Right renal pelvis (tissue), 4 donors: ENCODE measurements at places on chromosomes 3 and 15.

GRCh38 chr3:60202052-60202726, 1049.1 kb downstream of the FHIT start:
- no peak for DNase-seq

DNA sequence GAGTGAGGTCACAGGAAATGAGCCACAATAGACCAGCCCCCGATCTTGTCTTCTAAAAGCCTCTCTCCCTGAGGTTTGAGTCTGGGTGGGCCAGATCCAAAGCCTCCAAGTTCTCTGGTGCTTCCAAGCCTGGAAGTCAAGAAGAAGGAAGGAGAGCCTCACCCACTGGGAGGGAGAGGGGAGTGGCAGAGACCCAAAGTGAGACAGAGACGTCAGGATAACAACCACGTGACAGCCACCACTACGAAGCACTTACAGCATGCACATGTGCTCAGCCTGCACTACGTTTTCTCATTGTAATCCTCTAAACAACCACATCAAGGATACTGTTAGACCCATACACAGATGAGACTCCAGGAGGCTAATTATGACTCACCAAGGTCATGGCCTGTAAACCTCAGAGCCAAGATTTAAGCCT, 197.3 kb upstream of the LINGO1 start:
- DNase-seq, result no peak

GRCh38 chr15:95295363-95295762, 1035.1 kb upstream of the NR2F2 start:
- DNase-seq, result no peak

DNA sequence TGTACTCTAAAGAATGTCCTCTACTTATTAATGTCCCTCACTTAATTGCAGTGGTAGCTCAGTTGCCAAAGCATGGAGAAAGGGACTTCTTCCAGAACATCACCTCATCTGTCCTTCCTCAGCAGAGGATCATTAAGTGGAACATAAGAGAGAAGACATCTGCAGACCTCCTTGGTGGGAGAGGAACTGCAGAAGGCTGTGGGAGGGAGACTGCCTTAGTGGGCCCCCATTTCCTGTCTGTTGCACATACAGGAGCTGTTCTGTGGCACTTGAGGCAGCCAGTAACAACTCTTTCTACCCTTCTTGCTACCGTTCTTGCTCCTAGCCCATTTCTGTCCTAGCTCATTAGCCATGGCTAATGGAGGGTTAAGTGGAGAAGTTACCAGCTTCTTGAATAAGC, 33.6 kb downstream of the HPS3 start:
- DNase-seq, result no peak

- no peak for DNase-seq
Measured at GRCh38 chr3:63974451-63974850, 48.8 kb downstream of the PSMD6 start.

DNA sequence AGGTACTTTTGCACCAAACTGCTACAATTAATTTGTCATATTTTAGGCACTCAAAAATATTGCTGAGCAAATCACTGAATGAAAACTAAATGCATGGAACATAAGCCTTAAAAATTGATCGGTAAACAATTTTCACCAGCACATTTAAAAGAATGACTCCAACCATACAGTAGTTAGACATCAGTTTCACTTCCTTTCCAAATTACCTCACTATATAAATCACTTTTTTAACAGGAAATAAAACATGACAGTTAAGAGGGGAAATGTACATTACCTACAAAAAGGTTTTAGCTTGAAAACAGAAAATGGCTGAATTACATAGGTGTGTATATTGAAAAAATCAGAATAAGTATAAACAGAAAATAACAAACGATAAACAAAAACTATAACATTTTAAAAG, 108.4 kb downstream of the SERPINI1 start:
- DNase-seq, result no peak

- no peak for DNase-seq
Measured at GRCh38 chr3:89947337-89947954, 840.0 kb downstream of the EPHA3 start.

GRCh38 chr15:68512052-68512451, 66.7 kb upstream of the CORO2B start:
- no peak for DNase-seq

DNA sequence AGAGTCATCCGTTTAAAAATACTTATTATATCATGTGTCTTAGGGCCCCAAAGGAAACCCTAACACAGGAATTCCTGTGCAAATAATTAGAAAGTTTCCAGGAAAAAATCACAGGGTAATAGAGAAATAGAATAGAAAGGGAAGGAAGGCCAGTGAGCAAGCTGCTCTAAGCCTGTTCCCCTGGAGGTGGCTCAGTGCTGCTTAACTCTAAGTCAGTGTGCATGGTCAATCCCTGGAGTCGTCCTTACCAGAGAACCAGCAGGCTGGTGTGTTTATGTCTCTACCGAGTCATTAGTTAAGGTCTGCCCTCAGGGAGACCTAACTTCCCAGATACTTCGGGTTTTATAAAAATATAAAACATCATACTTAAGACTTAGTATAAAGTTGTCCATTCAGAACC, 21.0 kb upstream of the MCF2L2 start:
- DNase-seq, result no peak

- no peak for DNase-seq
Measured at GRCh38 chr3:30113906-30114305, 492.5 kb upstream of the TGFBR2 start.

DNA sequence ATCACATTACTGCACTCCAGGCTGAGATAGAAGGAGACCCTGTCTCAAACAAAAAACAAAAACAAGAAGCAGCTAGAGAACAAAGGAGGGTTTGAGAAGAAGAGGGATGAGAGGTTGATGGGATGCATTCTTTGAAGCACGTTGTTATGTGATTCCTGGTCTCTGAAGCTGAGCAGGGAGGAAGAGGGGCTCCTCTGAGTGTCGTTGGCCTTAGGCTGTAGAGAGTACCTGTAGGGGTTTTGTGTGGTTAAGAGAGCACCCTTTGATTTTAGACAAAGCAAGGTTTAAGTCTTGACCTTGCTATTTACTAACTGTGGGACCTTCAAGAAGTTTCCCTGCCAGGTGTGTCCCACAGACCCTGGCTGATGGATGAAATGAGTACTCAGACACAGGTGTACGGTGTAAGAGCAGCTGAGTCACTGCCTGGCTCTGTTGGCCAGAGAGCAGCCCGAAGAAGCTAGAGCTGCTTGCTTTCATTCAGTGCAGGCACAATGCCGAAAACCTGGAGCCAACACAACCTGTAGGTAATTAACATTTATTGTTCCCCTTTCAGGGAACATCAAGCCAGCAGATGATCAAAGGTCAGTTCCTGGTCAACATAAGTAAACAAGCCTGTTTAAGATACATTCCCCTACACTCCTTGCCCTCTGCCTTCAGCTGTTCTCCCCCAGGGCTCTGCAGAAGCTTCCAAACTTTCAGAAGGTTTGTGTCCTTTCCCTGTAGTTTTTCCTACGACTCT, 67.2 kb downstream of the LRRK1 start:
- DNase-seq, result no peak

GRCh38 chr15:87761736-87762509, 494.6 kb downstream of the NTRK3 start:
- no peak for DNase-seq

DNA sequence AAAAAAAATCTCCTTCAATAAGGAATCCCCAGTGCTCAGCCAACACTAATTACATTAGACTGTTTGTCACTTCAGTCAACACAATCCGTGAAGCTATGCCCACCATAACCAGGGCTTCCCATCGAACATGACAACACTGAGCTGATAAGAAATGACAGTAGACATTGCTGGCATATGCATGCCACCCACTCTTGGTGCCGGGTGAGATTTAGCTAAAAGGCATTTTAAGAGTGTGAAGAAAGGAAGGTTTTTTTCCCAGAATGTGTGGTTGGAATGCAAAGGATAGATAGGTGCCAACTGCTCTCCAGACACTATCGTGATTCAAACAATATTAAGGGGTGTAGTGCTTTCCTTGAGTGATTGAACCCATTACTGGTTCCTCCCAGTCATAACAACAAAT, 344.0 kb upstream of the LMCD1 start:
- DNase-seq, result no peak

DNA sequence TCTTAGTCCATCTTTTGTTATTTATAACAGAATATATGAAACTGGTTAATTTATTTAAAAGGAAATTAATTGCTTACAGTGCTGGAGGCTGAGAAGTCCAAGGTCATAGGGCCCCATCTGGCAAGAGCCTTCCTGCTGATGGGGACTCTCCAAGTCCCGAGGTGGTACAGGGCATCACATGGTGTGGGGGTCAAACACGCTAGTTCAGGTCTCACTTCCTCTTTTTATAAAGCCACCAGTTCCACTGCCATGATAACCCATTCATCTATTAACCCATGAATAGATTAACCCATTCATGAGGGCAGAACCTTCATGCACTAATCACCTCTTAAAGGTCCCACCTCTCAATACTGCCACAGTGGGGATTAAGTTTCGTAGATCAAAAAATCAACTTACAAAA, 659.3 kb downstream of the NAALADL2 start:
- no peak for DNase-seq

DNA sequence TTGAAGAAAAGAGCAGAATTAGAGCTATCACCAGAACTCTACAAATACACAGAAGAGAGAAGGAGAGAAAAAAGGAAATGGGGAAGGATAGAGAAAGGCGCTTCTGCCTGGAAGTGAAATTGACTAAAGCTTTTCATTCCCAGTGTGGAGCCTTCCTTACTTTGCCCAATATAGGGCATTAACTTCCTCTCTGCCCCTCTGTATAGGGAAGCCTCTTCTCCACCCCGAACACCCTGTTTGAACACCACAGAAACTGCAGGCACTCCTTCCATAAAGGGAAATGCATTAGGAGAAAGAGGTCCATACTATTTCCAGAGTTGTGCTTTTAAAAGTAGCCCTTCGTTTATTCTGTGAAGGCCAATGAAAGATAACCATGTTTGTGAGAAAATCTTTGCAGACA, 248.5 kb downstream of the RAP2B start:
- DNase-seq, result no peak

DNA sequence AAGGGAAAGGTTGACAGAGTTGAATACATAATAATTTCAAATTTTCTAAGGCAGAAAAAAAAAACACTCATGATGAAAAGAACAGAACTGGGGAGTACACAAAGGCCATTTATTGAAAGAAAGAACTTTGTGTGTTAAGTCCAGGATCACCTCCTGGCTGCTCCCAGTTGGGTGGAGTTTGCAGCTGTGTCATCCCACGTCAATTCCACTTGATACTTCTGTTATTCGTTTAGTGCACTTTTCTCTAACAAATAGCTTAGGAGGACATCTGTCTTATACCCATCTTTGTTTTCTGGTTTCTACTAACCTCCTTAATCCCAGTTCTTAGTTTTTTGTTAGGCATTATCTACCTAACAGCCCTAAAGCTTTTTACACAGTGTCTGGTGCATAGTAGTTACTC, 44.7 kb downstream of the SGO1 start:
- DNase-seq, result no peak

GRCh38 chr3:186257866-186258265, 104.2 kb downstream of the DGKG start:
- DNase-seq, result no peak

DNA sequence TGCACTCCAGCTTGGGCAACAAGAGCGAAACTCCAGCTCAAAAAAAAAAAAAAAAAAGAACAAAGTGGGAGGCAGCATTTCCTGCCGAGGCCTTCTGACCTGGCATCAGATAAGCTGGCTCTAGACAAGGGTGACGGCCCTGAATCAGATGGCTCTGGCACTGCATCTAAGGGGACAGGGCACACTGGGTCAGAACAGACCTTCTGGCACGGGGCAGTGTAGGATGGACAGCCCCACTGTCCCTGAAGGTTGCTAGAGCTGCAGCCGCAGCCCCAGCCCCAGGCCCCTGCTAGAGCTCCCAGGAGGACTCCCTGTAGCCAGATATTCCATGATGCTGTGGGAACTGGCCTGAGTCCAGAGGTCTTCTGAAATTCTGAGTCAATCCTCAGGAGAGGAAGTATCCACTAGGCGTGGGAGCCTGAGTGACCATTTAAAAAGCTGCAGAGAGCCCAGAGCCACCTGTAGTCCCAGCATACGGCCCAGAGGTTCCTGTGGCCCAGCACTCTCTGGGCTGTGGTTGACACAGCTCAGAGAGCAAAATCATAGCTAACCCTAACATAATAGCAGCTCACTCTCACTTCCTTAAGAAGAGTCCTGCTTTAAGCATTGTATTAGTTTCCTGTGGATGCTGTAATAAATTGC, 69.2 kb upstream of the MFGE8 start:
- DNase-seq, result no peak

DNA sequence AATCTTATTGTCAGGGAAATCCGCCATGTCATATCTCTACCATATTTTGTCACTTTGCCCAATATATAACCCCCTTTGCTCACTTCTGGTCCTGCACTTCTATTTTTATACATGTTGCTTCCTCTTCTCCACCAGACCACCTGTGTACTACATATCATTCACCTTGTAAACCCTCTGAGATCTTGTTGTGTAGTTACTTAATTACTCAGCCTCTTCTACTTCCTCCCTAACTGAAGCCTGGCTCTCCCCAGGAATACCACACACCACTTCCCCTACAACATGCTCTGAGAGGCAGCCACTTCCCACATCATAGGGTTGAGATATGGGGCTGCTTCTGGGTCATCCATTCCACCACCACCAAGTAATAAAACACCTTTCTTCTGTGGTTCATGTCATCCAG, 10.0 kb downstream of the HEXA start:
- no peak for DNase-seq

DNA sequence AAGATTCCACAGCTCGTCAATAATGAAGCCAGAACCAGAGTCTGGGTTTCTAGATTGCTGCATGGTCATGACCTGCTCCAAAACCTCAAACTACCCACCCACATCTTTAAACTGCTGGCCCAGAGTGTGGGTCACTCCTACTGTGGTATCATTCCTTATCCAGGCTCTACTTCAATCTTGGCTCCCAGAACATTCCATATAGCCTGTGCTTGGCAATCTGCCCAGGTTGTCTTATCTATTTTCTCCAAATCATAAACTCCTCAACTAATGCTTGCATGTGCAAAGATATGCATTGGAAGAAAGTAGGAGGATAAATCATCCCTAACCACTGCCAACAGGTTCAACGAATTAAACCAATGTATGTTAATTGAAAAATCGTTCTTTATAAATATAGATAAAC, 169.7 kb downstream of the ANXA2 start:
- DNase-seq, result no peak

DNA sequence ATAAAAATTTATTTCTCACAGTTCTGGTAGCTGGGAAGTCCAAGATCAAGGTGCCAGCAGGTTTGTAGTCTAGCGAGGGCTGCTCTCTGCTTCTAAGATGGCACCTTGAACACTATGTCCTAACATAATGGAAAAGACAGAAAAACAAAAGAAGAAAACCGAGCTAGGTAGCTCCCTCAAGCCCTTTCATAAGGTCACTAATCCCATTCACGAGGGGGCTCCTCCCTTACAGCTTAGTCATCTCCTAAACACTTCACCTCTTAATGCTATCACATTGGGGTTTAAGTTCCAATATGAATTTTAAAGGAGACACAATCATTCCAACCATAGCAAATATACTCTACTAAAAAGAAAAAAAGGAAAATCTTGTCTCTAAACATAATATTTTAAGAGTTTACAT, 23.6 kb downstream of the GOLGA6D start:
- DNase-seq, result no peak
